ENCODE measurements at places on chromosomes 1 and 21.

DNA sequence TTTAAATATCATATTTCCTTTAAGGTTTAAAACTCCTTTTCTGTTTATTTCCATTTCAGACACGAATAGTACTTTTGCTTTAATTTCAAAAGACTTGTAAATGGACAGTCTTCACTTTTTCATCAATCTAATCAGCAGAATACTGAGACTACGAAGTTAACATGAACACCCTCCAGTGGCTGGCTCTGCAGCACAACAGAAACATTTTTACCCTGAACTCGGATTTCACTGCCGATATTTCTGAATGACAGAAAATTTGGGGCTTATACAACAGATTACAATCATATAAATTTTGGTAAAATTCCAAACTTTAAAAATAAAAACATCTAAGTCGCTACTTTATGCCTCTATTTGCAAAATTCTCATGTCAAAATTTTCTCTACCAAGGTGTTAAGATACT lies 86.2 kb downstream of the AKT3 start:
- no peak for DNase-seq

- DNase-seq = no peak
Observed at GRCh38 chr1:21824926-21825325, 12.9 kb downstream of the LDLRAD2 start.

- no peak for DNase-seq
Observed at GRCh38 chr1:94422115-94422820, 4.1 kb downstream of the ABCD3 start.

DNA sequence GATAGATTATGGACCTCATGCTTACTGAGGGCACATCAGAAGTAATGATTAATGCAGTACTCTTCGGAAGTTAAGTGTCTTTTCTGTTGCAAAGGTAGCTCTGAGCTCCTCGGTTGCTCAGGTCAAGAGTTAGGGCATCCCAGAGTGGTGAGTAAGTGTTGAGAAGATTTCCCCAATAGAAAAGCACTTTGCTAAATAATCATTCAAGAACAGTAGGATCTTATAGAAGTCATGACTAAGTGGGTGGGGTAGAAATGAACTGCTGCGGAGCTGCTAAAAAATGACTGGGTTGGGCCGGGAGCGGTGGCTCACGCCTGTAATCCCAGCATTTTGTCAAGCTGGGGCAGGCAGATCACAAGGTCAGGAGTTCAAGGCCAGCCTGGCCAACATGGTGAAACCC lies 648.6 kb upstream of the CAMK1G start:
- no peak for DNase-seq
